ENCODE measurements at places on chromosomes 16 and 17.

DNA sequence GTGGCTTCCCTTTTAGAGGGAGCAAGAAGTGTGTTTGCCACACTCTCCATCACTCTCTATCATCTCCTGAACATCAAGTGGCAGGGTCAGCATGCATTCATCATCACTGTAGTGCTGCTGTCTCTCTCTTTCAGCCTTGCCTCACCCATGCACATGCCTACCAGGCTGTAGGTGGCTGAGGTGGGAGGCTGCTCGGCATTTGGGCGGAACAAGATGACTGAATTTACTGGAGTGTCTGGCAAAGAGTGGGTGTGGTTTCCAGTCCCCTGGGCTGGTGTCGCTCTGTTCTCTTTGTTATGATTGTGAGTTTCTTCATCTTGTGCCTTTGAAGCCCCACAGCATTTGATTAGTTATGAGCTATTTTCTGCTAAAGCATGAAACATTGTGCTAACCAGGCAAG is 541.9 kb upstream of the EEF2KMT start:
- no peak for DNase-seq

GRCh38 chr16:5354645-5355044 is 257.1 kb upstream of the EEF2KMT start:
- no peak for DNase-seq

DNA sequence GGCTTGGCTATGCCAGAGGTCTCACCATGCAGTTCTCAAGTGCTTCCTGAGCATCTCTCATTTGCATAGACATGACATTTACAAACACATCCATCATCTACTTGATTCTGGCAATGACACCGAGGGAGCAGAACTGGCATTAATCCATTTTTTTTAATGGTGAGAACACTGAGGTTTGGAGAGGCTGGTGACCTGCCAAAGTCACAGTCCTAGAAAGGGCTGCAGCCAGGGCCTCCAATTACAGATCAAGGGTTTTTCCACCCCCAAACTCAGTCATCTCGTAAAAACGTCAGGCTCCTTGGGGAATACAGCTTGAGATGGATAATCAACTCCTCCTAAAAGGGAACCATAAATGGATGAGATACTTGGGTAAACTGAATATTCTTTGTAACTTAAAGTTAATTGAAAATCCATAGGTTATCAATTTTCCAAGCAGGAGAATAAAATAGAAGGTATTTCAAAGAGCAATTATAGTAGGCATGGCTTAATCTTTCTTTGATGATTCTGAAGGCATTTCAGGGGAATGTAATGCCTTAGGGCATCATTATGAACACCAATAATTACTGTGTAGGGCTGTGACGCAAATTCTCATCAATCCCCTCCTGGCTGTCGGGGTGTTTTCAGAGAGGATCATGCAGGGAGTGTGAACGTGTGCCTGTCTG is 9.4 kb upstream of the MEOX1 start:
- DNase-seq, result no peak

DNA sequence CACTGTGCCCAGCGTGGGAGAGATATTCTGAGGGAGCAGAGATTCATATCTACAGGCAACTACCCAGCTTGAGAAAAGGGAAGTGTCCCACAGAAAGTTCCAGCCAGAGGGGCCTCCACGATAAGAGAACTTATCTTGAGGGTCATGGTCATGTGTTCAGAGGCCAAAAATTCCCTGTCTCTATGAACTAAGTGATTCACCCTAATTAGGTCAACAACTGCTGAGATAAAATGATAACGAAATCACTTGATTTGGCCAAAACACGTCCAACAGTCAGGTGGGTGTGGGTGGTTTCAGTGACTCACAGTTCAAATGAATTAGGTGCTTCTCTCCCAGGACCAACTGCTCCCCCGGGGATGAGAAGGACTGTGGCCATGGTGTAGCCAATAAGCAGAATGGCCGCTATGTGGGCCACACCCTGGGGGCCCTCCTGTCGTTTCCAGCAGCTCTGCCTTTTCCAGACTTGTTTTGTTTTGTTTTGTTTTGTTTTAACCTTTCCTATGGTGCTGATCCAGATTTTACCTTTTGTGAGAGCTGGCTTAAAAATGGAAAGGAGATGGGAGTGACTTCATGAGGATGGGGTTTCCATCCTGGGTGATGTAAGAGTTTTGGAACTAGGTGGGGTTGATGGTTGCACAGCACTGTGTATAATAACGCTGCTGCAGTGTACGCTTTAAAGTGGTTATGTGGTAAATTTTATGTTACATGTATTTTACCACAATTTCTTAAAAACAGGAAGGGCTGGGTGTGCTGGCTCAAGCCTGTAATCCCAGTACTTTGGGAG is 8.7 kb downstream of the DNAI2 start:
- DNase-seq, result peak; percentile 82

DNA sequence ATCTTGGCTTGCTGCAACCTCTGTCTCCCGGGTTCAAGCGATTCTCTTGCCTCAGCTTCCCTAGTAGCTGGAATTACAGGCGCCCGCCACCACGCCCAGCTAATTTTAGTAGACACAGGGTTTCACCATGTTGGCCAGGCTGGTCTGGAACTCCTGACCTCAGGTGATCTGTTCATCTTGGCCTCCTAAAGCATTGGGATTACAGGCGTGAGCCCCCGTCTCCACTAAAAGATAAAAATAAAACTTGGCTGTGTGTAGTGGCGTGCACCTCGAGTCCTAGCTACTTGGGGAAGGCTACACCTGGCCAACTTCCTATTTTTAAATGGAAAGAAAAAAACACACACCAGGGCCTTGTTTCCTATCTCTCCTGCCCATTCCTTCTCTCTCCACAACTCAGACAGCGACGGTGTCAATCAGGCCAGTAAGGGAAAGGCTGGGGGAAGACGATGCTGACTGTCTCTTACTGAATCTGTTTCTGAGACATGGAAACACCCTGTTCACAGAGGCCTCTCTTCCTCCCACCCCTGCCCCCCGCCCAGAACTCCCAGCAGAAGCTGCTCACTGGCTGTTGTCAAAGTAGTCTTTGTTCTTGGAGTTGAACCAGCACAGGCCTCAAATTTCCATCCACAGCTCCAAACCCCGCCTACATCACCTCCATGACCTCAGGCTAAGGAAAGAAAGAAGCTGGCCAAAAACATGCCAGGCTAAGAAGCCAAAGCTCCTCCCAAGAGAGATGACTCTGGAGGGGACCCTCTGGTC is 96.6 kb downstream of the NXN start:
- no peak for DNase-seq

- peak; percentile 95 for DNase-seq
These were observed at the start of gene KRABD2 for GRCh38 chr17:8376271-8377067. Gene KRABD2, minus strand, starts transcription at chr17:8376704.

- peak; percentile 12 for DNase-seq
These were observed 424 bp downstream of the MON1B start for GRCh38 chr16:77191259-77191969.

- DNase-seq, result no peak
These were observed 45.0 kb downstream of the SYNRG start for GRCh38 chr17:37564252-37564651.

DNA sequence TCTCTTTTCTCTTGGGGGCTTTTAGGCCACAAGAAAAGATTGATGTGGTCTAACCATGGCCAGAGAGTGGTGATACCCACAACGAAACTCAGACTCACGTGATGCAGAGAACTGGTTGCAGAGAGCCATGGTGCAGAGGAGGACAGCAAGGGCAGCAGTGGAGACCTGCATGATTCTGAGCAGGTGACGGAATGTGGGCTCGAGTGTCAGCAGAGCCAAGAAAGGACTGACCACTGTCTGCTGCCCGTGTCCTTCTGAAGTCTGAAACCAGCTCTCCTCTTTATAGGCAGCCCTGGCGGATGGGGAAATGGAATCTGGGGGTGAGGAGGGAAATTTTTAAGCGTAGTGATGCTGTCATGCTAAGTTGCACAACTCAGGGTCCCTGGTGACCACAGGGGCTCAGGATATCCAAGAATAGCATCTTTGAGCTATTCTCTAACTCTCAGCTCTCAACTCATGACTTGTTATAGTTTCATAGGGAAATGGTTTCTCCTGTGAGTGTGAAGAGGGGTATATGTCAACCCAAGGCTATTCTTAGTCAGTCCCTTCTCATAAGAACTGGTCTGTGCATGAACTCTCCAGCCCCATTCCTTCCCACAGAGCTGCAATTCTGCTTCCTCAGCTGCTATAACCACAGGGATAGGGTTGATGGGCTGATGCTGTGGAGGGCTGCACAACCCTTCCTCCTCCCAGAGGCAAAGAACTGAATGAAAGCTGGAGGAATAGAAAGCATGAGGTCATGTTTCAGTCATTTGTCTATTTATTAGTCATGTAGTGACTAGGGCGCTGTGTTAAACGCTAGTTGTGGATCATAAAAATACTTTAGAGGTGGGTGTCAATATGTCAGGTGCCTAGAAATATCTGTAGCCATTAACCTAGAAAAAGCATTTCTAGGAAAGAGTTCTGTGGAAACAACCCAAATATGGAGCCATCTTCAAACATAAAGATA is at the start of gene CCL3:
Gene CCL3, minus strand, starts transcription at position 256 of the 949 bp plus-strand sequence. Its CDS starts 85 bp downstream, at position 171.
- DNase-seq, result no peak

DNA sequence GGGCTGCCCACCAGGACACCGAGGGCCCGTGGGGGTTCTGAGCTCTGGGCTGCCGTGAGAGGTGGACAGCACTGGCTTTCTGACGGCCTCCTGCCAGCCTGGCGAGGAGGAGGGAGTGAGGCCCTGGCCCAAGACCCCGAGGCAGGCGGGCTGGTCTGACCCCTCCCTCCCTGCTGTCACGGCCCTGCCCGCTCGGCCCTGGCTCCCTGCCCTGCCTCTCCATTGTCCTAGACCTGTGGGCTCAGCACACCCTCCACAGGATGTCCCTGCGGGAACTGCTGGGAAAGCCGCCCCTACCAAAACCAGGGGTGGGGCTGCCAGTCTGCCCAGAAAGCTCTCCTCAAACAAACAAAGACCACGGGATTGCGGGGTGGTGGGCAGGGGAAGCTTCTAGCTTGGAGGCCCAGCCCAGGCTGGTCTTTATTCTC is 20.7 kb downstream of the SPNS2 start:
- no peak for DNase-seq

DNA sequence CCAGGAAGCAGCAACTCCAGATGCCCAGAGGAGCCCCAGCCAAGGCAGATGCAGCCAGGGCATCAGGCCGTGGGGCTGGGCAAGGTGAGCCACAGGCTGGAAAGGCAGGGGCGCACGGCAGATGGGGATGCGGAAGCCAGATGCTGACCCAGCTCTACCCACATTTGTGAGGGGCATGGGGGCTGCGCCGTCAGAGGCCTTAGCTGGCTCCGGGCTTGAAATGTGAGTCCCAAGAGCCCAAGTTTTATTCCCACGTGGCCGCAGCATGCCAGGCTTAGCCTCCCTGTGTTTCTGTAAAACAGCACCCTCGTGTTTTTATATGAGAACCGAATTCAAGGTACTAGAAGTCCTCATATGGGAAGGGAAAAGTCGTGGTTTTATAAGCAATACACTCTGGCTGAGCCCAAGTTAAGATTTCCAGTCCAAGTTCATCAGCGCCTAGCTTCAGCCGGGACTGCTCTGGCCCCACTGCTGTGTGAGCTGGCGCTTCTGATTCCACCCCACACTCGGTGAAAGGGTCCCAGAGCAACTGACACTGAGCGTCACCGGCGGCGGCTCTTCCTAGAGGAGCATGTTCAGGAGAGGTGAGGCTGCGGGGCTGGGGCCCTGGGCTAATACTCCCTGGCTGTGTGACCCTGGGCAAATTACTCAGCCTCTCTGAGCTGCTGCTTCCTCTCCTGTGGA is 6.7 kb upstream of the C16orf95 start:
- no peak for DNase-seq

- DNase-seq, result no peak
These were observed 16.8 kb downstream of the LRRC3C start for GRCh38 chr17:39944393-39944711.

- DNase-seq, result no peak
These were observed 25.5 kb upstream of the TBX4 start for GRCh38 chr17:61426482-61427304.

- DNase-seq, result peak; percentile 61
These were observed 41.0 kb downstream of the RAI1 start for GRCh38 chr17:17722081-17722905.

DNA sequence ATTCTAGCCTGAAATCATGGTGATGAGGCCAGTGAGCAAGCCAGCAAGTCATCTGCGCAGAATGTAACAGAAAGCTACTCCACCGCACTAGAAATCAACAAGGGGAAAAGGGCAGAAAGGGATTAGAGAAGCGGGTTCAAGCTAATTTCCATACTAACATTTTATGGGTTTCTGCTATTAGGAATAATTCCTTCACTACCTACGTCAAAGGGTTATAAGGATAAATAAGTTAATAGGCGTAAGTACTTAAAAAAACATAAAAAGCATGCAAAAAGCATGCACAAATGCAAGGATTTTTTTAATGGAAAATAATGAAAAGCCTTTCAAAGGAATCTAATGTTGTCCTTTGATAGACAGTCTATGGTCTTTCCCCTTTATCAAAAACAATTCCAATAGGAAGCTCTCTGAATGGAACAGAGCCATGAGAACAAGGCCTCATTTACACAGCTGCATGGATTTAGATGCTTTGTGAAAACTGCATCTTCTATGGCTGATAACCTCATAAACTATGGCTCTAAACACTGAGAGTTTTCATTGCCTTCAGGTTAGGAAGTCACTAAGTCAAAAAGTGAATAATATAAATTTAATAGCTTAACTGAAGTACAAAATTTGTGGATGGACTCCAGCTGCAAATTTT is 5.6 kb downstream of the EMC8 start:
- DNase-seq, result no peak

DNA sequence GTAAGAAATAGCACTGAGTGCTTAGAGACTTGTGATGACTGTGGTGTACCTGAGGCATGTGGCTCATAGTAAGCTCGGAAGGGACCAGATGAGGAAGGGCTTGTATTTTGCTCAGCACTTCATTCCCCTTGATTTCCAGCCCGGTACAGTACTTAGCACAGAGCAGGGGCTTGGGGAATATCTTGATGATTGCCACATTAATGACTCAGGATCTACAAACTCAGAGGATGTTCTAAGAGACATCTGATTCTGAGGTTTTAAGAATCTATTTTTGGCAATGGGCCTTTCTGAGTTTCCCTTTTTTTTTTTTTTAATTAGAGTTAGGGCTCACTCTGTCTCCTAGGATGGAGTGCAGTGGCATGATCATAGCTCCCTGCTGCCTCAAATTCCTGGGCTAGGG is 9.1 kb downstream of the ASPHD1 start:
- DNase-seq, result no peak

- DNase-seq, result no peak
These were observed 17.7 kb downstream of the BRD7 start for GRCh38 chr16:50351116-50351515.

DNA sequence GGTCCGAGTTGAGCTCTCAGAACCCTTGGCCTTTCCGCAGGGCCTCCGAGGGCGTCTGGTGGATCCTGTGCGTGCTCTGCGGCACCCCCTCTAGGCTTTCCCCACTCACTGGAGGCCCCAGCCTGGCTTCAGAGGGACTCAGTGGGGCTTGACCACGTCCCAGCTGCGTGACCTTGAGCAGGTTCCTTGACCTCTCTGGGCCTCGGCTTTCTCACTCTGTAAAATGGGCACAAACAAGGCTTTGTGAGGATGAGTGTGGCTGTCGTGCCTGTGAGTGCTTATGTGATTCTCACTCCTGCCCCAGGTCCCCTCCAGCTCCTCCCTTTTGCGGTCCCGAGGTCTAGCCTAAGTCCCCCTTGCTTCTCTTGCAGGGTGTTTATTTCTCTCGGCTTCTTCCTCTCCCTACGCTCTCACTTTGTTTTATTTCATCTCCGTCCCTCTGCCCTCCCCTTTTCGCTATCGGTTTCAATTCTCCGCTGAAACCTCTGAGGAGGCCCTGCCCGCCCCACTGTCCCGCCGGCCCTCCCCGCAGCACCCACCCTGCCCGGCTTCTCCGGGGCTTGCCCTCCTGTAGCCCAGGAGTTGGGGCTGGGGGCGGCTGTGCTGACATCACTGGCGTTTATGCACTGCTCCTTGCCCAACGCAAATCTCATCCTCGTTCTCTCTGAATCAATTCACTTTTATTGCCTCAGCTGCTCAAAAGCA is 82.3 kb upstream of the CBX4 start:
- DNase-seq, result no peak

Measured in common myeloid progenitor, CD34-positive (primary cell).